ENCODE measurements at places on chromosomes 16 and 17.

DNA sequence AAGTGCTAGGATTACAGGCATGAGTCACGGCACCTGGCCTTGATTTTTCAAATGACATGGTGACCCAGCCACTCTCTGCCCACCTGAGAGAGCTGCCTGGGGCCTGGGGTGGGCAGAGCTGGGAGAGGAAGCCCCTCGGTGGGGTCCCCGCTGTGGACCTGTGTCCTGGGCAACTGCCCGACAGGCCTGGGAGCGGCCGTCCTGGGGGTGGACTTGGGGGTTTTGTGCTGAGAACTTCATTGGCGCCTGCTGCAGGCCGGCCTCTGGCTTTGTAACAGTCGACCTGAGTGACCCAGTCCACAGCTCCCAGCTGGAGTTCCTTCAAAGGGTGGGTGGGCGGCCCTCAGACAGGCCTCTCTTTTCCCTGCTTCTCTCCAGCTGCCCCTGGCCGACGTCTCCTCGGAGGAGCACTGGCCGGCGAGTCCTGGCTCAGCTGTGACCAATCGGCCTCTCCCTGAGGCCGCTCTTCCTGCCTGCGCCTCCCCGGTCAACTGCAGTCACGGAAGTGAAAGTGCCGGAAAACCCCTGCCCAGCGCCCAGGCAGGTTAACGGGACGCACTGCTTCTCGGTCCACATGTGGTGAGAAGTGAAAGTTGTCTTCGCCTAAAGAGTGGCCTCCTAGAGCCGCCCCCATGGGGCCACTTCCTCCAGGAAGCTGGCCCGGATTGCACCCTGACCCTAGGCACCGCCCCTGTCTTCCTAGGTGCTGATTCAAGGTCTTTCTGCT, 5.5 kb downstream of the CBFA2T3 start:
- DNase-seq: no peak

DNA sequence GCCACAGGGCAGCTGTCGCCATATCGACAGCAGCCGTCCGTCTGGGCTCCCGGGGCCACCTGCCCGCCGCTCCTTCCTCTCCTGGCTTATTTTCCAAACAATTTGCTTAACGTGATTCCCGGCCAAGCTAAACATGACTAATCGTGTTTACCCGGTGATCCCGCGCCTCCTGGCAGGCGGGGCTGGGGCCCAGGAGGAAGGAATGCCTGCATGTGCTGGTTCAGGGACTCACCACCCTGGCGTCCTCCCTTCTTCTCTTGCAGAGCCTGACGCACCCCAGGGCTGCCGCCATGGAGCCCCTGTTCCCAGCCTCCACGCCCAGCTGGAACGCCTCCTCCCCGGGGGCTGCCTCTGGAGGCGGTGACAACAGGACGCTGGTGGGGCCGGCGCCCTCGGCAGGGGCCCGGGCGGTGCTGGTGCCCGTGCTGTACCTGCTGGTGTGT, 6.1 kb downstream of the SSTR5 start:
- no peak for DNase-seq

DNA sequence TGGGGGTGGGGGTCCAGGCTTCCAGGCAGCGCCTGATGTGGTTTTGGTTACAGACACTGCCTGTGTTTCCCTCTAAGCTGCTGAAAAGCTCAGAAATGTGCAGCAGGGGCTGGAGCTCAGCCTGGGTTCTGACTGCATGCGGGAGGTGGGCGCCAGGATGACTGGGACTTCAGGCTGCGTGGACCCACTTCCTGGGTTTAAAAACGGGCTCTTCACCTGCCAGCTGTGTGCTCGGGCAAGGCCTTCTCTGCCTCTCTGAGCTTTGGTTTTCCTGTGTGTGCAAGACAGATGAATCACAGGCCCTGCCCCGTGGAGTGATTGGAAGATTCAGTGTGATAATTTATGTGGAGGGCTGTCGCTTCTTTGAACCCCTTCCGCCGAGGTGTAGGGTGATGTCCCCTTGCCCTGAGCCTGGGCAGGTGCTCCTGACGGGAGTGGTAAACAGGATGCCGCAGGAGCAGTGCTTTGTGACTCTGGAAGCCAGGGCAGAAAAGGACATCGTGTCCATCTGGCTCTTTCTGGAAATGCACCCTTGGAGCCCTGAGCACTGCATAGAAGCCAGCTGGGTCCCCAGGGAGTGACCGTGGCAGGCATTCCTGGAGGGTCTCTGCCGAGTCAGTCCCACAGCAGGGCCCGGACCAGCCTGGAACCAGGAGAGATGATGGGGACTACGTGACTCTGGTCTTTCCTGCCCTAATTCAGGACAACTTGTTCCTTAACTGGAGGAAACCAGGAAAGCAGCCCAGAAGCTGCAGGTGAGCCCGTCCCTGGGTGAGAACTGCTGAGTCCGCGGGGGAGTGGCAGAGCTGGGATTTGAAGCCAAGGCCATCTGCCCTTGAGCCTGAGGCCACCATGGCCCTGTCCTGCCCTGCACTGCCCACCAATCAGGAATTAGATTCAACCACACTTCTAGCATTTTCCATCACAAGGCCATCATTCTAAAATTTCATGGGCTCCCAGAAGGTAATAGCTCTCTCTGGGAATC, 28.5 kb upstream of the SLC7A5 start:
- DNase-seq: peak; percentile 12

- no peak for DNase-seq
Observed at GRCh38 chr17:77308861-77309726, 168.3 kb downstream of the SEC14L1 start.

GRCh38 chr17:62692721-62693431, 65.4 kb downstream of the MRC2 start:
- DNase-seq: no peak

DNA sequence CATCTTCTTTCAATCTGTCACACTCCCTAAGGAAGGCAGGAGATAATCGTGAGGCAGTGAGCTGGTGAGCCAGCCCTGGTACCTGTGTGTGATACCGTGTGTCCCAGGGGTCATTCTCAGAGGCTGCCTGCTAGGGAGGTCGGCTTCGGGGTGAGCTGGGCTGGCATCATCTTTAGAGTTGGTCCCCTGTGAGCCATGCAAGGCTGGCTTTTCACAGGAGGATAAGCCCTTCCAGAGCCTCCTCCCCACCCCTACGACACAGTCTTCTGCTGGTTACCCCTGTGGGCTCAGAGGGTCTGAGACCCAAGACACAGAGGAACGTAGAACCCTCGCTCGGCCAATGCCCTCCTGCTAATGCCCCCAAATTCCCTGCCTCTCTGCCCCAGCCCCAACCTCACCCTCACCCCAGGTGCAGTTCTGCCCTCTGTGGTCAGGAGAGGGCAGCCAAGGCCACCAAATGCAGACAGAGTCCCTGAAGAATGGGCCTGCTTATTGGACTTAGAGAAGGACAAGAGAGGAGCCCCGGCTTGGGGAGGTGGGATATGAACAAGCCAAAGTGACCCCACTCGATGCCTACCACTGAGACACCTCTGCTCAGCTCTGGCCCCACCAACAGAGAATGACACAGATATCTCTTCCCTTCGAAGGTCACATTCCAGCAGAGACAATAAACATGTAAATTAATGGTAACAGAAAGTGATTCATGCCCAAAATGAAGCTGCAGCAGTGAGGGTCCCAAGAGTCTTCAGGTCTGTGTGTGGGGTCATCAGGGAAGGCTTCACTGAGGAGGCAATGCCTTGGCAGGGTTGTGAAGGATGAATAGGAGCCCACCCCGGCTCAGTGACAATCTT, 80.8 kb upstream of the CCL1 start:
- DNase-seq: no peak

DNA sequence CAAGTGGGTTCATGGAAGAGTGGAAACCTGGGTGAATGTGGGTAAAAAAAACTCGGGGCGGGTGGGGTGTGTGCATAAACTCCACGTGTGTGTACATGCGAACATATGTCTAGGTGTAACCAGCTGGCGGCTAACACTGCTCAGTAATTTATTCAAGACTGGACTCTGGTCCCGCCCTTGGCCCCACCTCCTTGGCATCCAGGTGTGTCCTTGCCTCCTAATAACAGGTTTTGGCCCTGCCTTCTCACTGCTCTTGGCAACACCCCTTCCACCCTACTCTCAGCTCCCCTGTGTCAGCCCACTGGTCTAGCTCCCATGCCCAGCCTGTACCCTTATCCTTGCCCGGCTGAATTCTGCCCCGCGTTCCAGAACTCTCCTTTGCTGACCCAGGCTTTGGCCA, 8.3 kb downstream of the FLII start:
- no peak for DNase-seq

DNA sequence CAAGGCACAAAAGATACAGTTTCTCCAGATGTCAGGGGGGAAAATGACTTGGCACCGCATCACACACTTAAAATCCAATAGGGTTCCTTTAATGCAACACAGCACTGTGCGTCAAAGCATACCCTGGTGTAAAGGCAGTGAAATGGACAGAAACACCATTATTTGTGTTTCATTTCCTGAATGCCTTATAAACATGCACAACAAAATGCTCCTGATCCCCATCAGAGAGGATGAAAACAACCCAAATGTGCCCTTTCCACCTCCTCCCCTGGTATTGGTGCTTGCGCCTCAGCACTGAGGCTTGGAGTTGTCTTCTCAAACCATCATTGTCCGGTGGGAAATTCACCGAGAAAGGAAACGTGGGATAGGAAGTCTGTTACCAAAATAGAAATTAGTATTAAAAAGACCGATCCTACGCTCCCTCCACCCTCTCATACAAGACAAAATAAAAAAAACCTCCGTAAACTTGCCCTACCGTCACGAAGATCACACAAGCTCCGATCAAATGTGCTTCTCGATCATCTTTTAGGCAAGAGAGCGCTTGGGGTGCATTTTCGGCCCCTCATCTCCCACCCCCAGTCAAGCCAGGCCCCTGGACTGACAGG, 722 bp downstream of the CDC27 start:
- DNase-seq: no peak
